ENCODE measurements at places on chromosomes 4 and X. TPM values are rescaled to one million over a fixed set of nuclear protein-coding genes. Genes with fewer than 3 reads are reported as not detected.

DNA sequence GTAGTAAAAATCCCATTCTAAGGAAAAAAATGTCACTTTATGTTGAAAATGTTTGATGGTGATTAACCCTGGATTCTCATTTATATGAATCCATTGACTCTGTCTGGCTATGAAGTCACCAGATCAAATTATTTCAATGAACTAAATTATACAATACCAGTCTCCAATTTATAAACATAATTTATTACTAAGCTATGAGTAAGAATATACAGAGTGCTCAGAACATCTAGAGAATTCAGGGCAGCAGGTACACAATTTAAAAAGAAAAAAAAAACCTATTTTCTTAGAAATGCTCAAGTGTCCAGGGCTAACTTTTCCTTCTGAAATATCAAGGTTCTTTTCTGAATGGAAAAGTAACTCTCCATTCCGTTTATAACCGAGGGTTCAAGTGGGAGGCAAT, 48.6 kb downstream of the VEGFC start:
- DNase-seq = no peak

The XG gene
- total RNA-seq = 2.6 TPM

- no peak for DNase-seq
Measured at GRCh38 chrX:66162331-66162822, 1.7 kb upstream of the HEPH start.

GRCh38 chrX:111892375-111892774, 16.4 kb downstream of the TRPC5OS start:
- no peak for DNase-seq

GRCh38 chrX:21985332-21985777, 44.8 kb downstream of the SMS start:
- DNase-seq = no peak

GRCh38 chr4:178165951-178166308, 723.7 kb upstream of the AGA start:
- no peak for DNase-seq

DNA sequence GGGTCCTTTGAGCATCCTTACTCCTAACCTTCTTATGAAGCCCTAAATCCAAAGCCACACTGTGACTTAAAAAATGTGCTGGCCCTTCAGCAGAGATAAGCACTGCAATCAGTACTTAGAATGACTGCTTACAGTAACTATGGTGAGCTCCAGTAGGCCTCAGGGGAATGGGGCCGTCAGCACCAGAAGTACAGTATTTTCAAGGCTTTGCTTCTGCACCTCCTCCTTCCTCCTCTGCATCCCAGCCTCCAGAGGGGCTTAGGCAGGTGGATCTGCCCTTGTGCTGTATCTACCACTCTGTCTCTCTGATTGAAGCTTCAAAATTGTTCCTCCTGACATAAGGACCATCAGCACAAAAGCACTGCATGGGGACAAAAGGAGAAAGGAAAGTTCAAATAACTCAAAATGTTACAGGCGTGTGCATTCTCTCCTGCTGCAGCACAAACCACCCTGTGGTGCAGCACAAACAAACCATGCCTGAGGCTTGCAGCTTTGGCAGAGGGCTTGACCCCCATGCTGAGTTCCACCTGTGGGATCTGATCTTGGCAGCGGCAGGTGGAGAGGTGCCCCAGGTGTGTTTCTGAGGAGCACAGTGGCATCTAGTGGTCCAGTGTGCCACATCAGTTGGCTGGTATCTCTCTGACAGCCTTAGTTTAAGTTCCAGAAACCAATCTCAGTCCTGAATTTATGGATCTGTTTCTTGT, 164.7 kb downstream of the SOWAHB start:
- DNase-seq = no peak

DNA sequence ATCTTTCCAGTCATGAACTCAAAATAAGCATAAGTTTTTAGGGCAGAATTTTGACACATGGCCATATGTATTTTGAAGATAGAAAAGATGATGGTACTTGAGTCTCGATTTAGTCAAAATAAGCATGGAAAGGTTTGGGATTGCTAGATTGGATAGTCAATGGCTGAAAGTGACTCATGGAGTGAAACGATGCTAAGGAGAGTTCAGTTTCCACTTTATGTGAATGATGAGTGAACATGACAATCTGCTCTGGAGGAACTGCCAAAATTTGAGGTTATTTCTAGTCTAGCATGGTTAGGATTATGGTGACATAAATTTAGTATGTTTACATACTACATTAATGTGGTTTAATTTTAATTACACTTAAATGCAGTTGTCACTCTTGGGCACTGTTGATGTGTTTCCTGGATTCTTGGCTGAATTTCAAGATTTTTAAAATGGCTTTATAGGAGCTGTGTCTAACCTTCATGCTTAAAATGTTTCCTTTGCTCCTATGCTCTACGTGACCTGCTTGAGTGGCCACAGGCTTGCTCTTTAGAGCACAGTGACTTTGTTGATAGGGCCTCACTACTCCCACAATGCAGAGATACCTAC, 17.1 kb downstream of the DDX3X start:
- no peak for DNase-seq

GRCh38 chr4:6560416-6561172, 14.4 kb upstream of the MAN2B2 start:
- no peak for DNase-seq

GRCh38 chrX:69046996-69047490, 118.2 kb downstream of the PJA1 start:
- no peak for DNase-seq
